ENCODE measurements at places on chromosomes 11 and 22. TPM values are rescaled to one million over a fixed set of nuclear protein-coding genes. Genes with fewer than 3 reads are reported as not detected.
A peak's percentile ranks its signal among the peaks of the same experiment; 100 is the strongest.

DNA sequence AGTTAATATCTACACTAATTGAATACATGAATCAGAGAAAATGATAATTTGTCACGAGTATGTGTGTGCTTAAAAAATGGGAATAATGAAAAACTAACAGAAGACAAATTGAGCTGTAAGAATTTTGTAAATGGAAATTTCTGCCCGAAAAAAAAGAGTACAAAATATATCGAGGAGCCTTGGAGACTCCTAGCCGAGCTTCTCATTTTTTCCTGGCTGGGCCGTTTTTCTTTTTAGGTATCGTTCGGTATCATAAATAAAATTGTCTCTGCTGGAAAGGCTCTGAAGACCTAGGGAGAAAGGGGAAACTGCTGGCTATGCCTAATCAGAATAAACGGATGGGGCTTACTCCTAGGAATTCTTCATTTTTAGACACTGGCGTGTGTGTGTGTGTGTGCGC, 227.2 kb upstream of the RAG2 start:
- no peak for DNase-seq
- H3K4me1 ChIP-seq, result no peaks in the 10 kb centered on the region
- H3K36me3 ChIP-seq, result no peaks in the 10 kb centered on the region
- H3K27ac ChIP-seq, result no peak overlapping the region

DNA sequence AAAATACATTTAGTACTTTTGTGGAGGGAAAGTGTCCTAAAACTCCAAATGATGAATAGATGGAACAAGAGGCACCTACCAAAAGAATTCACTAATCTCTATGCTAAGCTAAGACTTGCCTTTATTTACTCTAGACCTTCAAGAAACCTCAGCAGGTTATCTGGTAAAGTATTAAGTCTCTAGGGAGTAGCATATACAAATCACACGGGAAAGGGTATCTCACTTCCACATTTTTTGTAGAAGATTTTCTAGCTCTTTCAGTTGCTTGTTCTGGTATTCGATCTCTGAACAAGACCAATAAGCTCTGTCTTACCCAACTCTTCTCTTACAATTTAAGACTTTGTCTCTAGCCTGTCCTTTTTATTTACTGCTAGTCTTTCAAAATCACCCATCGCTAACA, 18.1 kb upstream of the CADM1 start:
- H3K27me3 ChIP-seq, result no peaks in the 10 kb centered on the region
- H3K4me3 ChIP-seq, result no peak overlapping the region
- H3K36me3 ChIP-seq, result no peaks in the 10 kb centered on the region
- H3K4me1 ChIP-seq, result no peaks in the 10 kb centered on the region
- H3K27ac ChIP-seq, result no peak overlapping the region
- DNase-seq, result no peak

- H3K4me3 ChIP-seq, result no peak overlapping the region
- no peaks in the 10 kb centered on the region for H3K27me3 ChIP-seq
- H3K4me1 ChIP-seq, result peaks cover 72% of the 10 kb centered on the region
- peak overlapping the region; percentile 94 for H3K27ac ChIP-seq
Measured at GRCh38 chr11:11987503-11988022, 20.9 kb downstream of the DKK3 start.

CARD16 gene
- 2.0 TPM for total RNA-seq

DGAT2 gene
- total RNA-seq, result 0.73 TPM

OR8K3 gene
- total RNA-seq, result not detected

PANX3 gene
- total RNA-seq, result not detected

Data from astrocyte (in vitro differentiated cells and primary cell).